HepG2 (cell line): ENCODE measurements at places on chromosomes 13 and 19. TPM values are rescaled to one million over a fixed set of nuclear protein-coding genes. Genes with fewer than 3 reads are reported as not detected.

DNA sequence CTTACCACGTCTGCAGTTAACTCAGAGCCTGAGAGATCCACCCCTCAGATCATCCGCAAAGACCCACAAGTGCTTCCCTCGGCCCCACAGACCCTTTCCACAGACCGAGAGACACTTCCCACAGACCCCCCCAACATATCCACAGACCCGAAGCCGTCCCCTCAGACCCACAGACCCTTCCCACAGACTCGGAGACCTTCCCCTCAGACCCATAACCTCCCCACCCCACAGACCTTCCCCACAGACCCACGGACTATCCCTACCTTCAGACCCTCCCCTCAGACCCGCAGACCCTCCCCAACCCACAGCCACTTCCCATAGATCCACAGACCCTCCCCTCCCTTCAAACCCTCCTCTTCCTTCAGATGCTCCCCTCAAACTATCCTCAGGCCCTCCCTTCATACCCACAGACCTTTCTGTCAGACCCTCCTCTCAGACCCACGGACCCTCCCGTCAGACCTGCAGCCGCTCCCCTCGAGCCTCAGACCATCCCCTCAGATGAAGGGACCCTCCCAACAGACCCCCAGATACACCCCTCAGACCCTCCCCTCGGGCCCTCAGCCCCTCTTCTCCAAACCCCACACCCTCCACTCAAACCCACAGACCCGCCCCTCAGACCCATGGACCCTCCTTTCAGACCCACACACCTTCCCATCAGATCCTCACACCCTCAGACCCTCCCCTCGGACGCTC lies 20.1 kb upstream of the TFDP1 start:
- no peak for DNase-seq

GRCh38 chr19:5369962-5370367 lies 29.4 kb upstream of the PTPRS start:
- peak; percentile 39 for DNase-seq

DNA sequence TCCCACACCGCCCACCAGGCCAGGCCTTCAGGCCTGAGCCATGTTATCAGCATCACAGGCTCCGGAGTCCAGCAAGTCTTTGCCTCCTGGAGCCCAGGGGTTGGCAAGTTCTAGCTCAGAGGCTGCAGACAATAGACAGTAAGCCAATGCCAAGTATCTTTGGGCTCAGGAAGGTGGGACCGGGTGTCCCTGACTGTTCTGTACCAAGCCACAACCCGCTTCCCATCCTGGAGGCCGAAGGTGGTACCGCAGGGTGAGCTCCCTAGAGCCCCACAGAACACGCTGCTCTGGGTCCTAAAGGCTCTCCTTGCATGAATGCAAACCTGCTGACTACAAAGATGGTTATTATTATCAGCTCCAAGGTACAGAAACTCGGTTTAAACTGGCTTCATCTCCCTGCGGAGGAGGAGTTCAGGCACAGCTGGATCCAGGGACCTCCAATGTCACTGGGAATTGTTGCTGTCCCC lies 5.5 kb upstream of the FSTL3 start:
- DNase-seq, result peak; percentile 75

Gene EPN1
- polyA plus RNA-seq, result 31.7 and 43.7 TPM in 2 replicates

Gene ZNF724
- 1.1 and 1.5 TPM in 2 replicates for polyA plus RNA-seq

DNA sequence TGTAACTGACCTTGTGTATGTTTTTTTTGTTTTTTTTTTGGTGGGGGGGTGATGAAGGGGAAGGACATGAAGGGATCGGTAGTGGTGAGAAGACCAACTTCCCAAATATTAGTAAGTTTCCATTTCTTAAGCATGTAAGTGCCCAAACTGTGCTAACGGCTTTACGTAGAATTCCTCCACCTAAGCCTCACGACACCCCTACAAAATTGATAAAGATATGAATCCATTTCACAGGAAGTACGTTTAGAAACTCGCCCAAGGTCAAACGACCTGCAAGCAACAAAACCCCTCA lies 649 bp downstream of the UQCRFS1 start:
- DNase-seq, result no peak

DNA sequence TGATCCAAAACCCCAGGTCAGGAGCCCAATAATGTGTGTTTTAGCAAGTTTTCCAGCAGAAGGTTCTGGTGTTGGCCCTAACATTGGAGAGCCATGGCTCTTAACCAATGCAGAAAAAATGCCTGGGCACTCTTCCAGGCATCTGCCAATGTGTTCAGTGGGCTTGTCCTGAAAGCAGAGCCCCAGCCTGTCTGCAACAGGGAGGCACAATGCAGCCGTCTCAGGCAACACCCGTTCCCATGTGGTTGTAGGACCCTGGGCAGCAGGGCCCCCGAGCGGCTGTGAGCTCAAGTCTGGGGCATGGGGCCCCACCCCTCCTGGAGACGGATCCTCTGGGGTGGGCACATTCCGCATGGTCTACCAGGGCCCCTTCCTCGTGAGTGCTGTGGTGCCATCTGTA lies 58.1 kb upstream of the SIAH3 start:
- DNase-seq, result no peak

DNA sequence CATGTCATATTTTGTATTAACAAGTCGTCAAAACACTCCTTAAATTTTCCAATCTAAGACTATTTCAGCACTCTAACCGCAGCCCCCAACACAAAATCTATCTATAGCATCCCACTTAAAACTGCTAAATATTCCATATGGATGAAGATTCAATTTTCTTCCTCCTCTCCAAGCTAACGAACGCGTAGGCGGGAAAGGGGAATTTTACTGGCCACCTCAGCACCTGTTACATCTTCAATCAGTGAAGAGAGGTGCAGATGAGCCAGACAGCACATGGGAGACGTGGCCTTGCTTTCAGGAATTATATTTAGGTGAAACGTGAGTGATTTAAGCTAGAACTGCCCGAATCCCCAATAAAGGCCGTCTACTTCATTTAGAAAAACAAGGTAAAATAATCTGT lies 1.1 kb downstream of the RBM26 start:
- no peak for DNase-seq

DNA sequence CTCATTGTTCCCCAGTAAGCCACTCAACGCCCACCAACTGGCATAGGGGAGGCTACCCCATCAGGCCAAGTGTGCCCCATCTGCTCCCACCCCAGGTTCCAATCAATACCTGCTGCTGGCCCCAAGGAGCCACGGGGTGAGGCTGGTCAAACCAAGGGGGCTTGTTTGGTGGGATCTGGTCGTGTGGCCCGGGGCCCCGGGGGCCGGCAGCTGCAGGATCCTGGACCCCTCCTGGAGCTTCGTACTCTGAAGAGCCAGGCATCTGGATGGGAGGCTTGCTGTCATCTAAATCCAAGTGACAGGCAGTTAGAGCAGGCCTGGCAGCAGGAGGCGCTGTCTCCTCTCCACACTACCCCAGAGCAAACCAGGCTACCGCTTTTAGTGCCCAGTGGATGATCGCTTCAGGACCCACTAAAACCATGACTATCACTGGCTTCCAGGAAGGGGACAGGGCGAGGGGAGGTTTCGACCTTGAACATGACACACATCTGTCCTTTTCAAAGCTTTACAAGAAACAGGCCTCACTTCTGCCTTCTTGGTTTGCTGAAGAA lies 14.2 kb downstream of the CHERP start:
- DNase-seq, result no peak

DNA sequence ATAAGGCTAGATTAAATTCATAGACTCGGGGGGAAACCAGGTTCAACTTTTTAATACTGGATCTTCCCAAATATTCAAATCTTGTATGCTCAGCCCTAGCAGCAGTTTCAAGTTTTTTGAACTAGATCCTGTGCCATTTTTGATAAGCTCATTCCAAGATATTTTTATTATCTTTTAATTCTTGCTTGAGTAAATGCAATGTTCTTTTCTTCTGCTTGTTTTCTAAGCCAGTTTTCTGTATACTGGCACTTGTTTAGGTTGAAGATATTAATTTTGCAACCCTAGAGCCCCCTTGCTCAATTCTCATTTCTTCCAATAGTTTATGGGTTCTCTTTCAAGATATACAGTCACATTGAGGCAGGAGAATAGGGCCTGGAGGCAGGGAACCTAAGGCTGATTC lies 13.1 kb upstream of the PNMA8C start:
- no peak for DNase-seq

Gene ELAVL1
- 25.6 and 27.9 TPM in 2 replicates for polyA plus RNA-seq

GRCh38 chr19:42419309-42419708 lies 7.9 kb downstream of the LIPE start:
- no peak for DNase-seq

- no peak for DNase-seq
Measured at GRCh38 chr13:45778882-45779281, 72.7 kb downstream of the SIAH3 start.

DNA sequence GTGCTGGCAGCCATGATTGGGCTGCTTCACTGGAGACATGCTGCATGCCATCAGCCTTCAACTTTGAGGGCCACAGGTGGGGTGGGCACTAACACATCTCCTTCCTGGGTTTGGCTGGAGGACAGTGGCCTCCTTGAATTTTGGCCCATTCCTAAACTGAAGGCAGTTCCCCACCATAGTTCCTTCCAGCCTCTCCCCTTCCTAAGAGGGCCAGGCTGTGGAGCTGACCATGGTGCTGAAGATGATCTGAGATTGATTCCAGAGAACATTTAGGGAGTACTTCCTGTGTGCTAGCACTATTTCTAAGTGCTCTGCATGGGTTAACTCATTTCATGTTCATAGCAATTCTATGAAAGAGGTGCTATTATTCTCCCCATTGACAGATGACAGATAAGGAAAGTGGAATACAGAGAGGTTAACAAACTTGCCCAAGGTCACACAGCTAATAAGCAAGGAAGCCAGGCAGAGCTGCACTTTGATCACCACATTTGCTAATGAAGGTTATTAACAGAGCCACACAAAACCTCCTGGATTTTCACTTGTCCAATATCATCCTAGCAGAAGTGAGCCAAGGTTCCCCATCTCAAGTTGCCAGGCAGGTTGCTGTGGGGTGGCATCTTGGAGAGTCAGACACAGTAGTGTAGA lies 175.3 kb downstream of the ZIC5 start:
- peak; percentile 29 for DNase-seq

- no peak for DNase-seq
Measured at GRCh38 chr19:9406798-9407352, 28.5 kb downstream of the ZNF266 start.

Gene FXYD1
- 27.0 and 31.2 TPM in 2 replicates for polyA plus RNA-seq

- no peak for DNase-seq
Measured at GRCh38 chr19:29514525-29515232, 11.1 kb upstream of the VSTM2B start.

DNA sequence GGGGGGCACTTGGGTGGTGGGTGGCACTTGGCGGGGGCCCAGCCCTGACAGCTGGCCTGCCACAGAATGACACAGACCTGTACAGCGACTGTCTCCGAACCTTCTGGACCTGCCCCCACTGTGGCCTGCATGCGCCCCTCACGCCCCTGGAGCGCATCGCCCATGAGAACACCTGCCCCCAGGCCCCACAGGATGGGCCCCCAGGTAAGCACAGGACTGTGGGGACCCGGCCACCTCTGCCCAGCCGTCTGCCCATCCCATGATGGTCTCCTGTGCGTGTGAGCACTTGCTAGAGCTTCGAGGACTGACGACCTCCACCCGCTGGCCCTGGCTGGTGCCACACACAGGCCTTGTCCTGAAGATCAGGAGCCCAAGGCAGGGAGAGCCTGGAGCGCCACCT lies 32.0 kb downstream of the DHX34 start:
- no peak for DNase-seq

- DNase-seq, result peak; percentile 25
Measured at GRCh38 chr19:40225440-40226305, 816 bp downstream of the CCNP start.

Gene PAN3
- polyA plus RNA-seq, result 10.3 and 10.6 TPM in 2 replicates

DNA sequence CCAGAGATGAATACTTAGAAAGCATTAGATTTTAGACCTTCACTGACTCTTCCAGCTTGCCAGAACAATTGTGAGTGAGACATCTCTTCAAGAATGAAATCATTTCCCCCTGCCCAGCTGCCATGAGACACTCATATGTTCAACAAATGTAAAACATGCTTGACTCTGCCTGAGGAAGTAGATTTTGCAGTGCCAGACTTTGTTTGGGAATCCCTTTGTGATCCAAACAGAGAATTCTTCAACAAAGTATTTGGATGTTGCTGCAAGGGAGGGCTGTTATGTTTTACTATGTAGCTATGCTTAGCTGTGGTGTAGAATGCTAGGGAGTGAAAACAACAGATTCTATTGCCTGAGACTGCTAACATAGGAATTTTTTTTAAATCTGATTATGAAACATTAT lies 416.4 kb downstream of the DCT start:
- no peak for DNase-seq

DNA sequence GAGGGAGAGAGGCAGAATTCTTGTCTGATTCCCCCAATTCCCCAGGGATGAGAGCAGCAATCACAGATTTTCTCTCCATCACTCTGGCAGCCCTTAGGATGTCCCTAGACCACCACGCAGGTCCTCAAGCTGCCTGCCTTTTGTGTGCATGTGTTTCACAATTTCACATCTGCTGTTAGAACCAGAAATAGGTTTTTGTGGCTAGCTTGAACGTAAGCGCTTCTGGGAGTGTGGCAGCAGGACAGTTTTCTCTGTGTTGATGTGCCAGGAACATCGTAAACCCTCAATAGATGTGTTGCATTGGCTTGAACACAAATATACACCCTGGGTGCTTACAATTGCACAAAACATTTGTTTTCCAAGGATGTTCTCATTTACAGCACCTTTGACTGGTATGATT lies 78.8 kb upstream of the TMTC4 start:
- no peak for DNase-seq

DNA sequence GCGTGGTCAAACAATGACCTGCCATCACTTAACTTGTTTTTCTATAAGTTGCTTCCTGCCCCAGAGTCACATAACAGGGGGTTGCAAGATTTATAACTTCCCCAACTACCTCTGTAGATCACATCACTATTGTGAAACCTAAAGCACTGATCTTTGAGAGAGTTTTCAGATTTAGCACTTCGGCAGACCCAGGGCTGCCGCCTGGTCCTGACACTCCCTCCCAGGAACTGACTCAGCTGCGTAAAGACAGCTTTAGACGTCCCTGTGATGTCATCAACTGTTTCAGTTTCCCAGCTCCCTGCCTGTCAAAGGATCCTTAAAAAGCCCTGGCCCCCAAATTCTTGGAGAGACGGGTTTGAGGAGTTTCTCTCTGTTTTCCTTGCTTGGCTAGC lies 33.3 kb downstream of the IGFL2 start:
- DNase-seq, result no peak

DNA sequence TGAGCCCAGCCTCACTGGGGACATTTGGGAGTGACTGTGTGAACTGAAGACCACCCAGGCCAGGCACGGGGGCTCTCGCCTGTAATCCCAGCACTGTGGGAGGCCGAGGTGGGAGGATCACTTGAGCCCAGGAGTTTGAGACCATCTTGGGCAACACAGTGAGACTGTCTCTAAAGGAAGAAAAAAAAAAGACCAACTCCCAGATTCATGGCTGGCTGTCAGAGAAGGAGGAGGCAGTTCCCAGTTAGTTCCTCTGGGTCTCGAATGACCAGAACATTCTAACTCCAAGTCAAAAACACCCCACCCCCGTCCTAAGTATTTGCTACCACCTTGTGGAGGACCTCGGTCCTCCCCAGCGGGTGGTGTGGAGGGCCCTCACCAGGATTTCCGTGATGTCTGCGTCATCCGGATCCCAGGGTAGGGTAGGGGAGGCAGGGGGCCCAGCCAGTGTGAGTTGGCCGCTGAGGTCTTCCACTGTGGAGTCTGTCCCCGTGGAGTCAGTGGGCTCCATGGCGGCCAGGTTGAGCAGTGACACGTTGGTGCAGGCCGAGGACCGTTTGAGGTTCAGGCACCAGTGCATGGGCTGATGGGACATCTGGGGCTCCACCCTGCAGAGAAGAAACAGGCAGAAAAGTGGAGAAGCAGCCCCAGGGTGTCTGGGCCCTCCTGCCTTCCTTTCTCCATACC lies 1.3 kb downstream of the TSKS start:
- DNase-seq, result peak; percentile 25

- DNase-seq, result peak; percentile 4
Measured at GRCh38 chr13:71979616-71980015, 112.6 kb upstream of the DACH1 start.

Gene IGFL1
- not detected in 2 replicates for polyA plus RNA-seq

GRCh38 chr19:38869160-38869835 lies 8.8 kb downstream of the RINL start:
- no peak for DNase-seq
